ENCODE measurements at places on chromosomes 2 and 18. TPM values are rescaled to one million over a fixed set of nuclear protein-coding genes. Genes with fewer than 3 reads are reported as not detected.

The TWIST2 gene
- polyA plus RNA-seq = 13.5 TPM

GRCh38 chr18:72822202-72822601 lies 45.6 kb downstream of the NETO1 start:
- no peak for DNase-seq

- DNase-seq = no peak
Measured at GRCh38 chr2:217517402-217517801, 485.4 kb downstream of the TNS1 start.

DNA sequence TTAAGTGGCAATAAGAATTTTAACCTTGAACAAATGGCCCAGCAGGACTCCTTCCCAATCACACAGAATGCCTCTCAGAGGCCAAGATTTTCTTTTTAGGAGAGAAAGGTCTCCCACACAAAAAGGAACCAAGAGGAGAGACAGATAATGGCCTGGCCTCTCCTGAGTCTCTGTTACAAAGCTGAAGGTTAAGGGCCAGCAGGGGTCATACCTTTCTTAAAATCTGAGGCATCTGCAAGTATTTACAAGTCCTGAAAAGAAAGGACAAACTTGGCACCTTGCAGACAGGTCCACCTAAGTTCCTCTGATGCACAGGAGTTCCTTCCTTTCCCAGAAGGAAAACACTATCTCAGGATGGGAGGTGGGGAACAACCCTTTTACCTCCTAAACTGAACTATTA lies 142.3 kb downstream of the TMEM163 start:
- DNase-seq = no peak

DNA sequence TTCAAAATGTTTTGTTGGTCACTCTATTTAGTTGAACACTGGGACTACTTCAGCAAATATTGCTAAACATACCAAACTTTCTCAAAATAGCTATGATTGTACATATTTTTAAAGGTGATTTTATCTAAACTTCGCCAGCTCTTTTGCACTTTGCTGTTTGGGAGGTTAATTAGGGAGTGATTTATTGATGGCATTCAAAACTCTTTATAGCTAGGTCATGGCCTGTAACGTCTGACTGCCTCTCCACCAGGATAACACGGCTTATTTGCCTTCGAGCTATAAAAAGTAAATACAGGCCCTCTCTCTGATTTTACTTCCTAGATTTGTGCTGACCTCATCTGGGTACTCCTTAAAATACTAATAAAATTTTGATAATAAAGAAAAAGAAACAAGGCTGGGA lies 931.9 kb downstream of the DCDC2C start:
- no peak for DNase-seq

- no peak for DNase-seq
Measured at GRCh38 chr18:9348079-9348671, 13.6 kb downstream of the TWSG1 start.

DNA sequence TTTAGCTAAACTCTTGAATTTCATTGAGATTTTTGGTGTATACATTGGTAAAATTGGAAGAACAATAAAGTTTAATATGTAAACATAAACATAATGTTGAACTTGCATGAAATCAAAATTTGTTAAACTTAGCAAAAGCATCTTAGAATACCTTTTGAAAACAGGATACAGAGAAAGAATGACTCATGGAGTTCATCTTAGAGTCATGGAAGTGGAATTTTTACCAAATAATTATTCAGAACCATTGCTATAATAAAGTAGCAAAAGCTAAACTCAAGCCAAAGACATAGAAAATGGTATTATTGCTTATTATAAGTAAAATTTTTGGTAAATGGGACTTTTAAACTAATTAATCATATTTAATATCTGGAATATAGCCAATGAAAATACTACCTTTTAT lies 841.6 kb upstream of the SLC39A10 start:
- DNase-seq = no peak

- DNase-seq = no peak
Measured at GRCh38 chr2:108268001-108268400, 20.7 kb upstream of the SULT1C2 start.

- DNase-seq = no peak
Measured at GRCh38 chr2:118654945-118655344, 192.5 kb downstream of the EN1 start.

DNA sequence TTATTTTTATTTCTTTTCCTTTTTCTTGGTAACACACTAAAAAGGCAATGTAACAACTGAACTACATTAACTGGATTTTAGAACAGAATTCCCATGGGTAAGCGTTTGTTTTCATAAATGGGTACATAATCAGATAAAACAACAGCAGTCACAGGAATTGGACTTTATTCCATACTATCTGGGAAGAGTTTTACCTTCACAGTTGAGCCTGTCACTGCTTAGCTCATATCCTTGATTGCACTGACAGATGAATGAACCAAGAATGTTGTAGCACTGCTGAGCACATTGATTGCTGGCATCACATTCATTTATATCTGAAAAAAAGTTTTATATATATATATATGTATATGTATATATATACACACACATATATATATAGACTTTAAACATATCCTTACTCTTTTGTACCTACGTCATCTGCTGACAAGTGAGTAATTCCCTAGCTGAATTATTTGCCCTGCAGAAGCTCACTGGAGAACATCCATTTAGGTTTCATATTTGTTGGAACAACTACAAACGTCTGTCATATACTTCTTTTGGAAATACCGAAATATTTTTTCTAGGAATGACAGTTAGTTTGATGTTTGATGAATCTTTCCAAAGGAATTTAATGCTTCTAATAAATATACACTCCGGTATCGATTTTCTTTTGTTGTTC lies 47.0 kb downstream of the EFEMP1 start:
- no peak for DNase-seq

- peak; percentile 24 for DNase-seq
Measured at GRCh38 chr2:150357770-150358467, 129.5 kb downstream of the RND3 start.

The UGT1A10 gene
- not detected for polyA plus RNA-seq

- no peak for DNase-seq
Measured at GRCh38 chr2:12062053-12062395, 315.6 kb downstream of the LPIN1 start.

DNA sequence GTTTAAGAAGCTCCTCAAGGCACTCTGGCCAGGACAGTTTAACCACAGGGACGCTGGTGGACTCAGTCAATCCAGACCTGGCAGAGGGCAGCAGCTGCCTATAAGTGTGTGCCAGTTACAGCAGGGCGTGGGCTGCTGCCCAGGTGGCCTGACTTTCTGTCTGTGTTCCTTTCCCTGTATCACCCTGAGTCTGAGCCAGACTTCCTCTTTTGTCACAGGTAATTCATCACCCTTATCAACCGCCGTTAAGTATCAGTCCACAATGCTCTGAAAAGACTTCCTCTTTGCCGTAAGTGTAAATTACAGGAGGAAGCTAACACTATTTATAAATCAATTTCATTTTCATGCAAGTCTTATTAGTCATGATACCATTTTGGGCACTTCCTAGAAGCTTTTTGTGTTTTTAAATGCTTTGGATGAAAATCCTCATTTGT lies 7.0 kb downstream of the LPIN1 start:
- no peak for DNase-seq

GRCh38 chr18:42958353-42958752 lies 157.1 kb downstream of the RIT2 start:
- no peak for DNase-seq

GRCh38 chr2:218194880-218195279 lies 22.1 kb upstream of the ARPC2 start:
- no peak for DNase-seq

DNA sequence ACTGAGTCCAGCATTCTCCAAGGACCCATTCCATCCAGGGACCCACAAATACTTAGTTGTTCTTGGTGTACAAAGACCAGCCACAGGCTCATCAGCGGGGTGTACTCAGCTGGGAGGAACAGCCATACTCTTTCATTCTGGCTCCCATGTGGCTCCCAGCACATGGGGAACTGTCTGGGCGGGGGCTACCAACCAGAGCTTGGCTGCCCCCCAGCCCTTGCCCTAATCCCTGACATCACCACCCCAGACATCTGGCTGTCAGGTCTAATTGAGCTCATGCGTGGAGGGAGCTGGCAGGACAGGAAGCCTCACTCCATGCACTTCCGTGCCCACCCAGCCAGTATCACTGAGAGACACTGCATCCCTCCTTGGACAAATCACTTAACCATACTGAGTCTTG lies 283.6 kb downstream of the DYSF start:
- no peak for DNase-seq

Measured in hepatocyte (in vitro differentiated cells).